ENCODE measurements at places on chromosomes 12 and 14.

DNA sequence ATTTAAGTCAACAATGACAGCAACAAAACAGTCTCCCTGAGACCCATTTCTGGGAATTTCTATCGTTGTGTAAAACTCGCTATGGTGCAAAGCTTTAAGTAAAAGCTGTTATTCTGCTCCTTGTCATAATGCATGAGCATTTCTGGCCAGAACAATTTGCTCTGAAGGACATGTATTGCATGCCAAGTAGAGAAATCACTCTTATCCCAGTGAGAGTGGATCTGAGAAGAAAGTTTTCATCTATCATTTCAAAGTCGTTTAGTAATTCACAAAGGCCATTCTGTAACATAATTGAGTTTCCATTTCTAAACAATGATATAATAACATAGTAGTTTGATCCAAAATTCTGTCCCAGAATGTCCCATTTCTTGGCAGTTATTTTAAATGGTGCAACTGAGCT, 86.6 kb downstream of the TBC1D30 start:
- DNase-seq: no peak

DNA sequence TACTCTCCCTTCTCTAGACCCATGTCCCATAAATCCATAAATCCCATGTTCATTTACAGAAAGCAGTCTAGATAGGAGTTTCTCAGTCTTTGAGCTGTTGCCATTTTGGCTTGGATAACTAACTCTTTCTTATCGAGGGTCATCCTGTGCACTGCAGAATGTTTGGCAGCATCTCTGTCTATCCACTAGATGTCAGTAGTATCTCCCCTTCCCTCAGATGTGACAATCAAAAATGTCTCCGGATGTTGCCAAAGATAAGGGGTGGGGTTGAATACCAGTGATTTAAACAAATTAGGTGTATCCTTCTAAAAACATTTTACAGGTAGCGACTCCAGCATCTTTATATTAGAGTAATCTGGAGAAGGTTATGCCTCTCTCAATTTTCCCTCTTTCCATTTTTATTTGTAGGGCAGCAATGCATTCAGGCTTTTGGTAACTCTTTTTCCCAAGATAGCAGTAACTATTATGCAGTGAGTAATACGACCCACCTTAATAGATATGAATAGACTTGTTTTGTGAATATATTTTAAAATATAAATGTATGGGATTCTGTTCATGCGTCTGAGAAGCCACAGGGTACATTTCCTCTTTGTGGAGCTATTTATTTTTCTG, 100.7 kb downstream of the LRRK2 start:
- DNase-seq: peak; percentile 80

DNA sequence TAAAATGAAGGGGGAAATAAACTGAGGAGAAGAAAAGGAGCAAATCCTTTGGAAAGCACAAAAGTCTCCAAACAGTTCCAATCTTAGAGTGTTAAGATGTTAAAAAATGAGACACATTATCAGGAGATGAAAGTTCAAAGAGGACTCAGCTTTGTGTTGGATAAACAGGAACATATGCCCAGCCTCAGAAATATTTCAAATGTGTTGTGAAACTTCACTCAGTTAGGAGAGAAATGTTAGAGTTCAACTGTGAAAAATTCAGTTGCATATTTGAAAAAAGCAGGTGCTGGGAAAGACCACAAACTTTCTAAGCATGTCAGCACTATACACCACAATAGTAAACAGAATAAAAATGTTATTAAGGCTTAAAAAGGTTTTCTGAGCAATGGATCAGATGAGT, 136.8 kb upstream of the PRKD1 start:
- DNase-seq: no peak

DNA sequence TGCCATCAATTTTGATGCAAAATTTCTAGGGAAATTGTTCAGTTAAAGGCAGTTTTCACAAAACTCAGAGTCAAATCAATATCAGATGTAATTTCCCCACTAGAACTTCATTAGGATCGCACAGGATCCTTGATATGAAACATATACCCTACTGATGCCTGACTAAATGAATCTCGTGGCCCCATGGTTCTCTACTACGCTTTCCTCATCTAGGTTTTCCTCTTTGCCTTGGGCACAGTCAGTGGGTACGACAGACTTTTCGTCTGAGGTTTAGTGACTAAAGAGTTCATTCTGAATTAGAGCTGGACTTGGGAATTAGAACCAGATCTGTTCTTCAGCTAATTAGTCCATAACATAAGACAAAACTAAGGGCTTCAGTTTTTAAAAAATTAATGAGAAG, 42.5 kb upstream of the GNPNAT1 start:
- no peak for DNase-seq

DNA sequence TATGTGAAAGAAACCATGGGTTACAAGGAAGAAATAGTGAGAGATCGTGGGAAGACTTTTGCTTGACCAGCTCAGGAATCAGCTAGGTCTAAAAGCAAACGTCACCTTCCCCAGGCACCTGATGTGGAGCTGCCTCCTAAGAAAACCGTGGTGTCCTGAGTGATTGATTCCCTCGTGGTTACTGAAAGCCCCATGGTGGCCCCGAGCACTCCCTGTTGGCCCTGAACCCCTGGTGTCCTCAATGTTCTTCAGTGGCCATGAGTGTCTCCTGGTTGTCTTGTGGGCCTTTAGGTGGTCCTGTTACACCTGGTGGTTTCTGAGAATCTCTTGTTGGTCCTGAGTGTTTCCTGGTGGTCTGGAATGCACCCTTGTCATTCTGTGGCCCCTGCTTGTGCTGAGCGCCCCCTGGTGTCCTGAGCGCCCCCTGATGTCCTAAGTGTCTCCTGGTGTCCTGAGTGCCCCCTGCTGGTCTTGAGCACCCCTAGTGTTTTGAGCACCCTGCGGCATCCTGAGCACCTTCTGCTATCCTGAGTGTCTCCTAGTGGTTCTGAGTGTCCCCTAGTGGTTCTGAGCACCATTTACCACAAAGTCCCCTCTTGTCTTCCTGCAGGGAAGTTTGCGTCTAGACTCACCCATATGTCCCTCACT, 518.7 kb downstream of the TMEM121 start:
- no peak for DNase-seq

DNA sequence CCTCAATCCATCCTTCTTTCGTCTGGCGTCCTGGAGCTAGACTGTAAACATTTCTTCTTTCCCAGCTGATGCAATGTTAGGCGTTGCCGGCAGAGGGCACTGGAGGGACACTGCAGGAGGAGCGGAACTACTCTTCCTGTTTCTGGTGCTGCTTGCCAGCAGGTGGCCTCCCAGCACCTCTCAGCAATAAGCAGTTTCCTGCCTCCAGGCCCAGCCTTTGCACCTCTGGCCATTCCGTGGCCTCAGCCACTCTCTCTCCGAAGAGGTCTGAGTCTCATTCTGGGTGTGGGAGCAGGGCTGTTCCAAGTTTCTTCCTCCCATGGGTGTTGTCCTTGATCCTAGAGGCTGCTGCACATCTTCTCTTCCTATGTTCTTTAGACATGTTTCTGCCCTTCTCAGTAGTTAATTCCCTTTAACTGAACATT, 7.5 kb upstream of the ASPG start:
- DNase-seq: peak; percentile 66

GRCh38 chr12:127685931-127686330, 581.0 kb upstream of the TMEM132C start:
- DNase-seq: no peak

DNA sequence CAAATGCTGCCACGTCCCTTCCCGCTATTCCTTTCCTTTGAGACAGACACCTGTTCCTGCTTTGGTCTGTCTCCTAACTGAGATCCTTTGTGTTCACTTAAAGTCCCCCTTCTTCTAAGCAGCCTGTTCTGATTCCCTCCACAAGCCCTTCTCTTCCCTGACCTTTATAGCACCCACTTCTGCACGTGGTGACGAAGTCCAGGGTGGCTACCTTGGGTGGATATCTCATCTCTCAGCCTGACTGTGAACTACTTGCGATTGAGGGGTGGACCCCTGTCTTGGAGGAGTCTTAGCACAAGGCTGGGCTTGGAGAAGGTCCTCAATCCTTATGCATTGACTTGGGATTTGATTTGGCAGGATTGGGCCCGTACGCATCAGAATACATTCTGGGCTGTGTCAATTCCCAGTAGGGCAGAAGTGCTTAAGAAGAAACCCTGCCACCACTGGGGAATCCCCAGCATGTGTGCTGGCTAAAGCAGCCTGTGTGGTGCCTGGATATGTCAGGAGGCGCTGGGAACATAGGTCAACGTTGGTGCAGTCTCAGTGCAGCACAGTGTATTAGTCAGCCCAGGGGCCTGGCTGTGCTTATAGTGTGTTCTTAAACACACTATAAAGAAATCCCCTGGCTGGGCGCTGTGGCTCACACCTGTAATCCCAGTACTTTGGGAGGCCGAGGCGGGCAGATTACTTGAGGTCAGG, 23.6 kb downstream of the KRT80 start:
- DNase-seq: no peak

GRCh38 chr12:42588524-42589464, 752 bp downstream of the PRICKLE1 start:
- no peak for DNase-seq

- no peak for DNase-seq
Observed at GRCh38 chr12:60263161-60263560, 667.3 kb downstream of the SLC16A7 start.

All from NCI-H2081 treated with DMSO at 0.1 percent for 48 hours (cell line).